ENCODE measurements at places on chromosomes 6 and 20.

GRCh38 chr6:106858653-106859092 is 115.9 kb downstream of the CD24 start:
- DNase-seq = no peak

- DNase-seq = no peak
Observed at GRCh38 chr6:54516321-54516720, 208.1 kb downstream of the TINAG start.

DNA sequence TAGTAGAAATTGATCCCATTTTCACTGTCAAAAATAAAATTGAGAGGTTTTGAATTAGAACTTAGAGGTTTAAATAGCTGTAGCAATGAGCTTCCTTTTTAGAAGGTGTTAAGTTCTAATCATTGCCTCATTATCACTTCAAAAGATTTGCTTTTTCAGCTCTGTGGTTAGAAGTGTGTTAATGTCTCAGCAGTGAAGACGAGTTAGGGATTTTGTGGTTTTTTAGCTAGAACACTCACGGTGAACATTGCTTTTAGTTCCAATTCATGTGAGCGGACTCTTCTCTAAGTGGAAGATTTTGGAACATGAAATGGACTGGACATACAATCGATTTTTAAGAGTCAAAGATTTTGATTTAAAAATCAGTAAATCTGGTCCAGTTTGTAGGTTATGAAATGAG is 12.7 kb upstream of the IFNGR1 start:
- no peak for DNase-seq

GRCh38 chr6:88378639-88379038 is 212.5 kb upstream of the CNR1 start:
- DNase-seq = no peak

GRCh38 chr6:40349901-40350746 is 237.0 kb downstream of the LRFN2 start:
- DNase-seq = no peak

- no peak for DNase-seq
Observed at GRCh38 chr6:156587071-156587470, 190.1 kb upstream of the ARID1B start.

DNA sequence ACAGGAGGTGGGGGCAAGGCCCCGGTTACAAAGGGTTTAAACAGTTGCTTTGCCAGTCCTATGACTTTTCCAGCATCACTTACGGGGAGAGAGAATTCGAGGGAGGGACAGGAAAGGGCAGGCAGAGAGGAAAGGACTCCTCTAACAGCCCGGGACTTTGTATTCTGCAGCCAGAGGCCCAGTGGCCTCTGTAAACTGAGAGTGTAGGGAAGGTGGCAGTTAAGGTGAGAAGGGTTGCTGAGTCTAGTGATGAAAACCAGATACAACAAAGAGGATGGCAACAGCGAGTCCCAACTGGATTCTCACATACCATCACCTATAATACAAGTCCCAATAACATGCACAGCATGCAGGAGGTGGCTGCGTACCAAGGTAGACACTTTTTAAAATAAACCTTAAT is 13.5 kb downstream of the PLAGL2 start:
- DNase-seq = no peak

DNA sequence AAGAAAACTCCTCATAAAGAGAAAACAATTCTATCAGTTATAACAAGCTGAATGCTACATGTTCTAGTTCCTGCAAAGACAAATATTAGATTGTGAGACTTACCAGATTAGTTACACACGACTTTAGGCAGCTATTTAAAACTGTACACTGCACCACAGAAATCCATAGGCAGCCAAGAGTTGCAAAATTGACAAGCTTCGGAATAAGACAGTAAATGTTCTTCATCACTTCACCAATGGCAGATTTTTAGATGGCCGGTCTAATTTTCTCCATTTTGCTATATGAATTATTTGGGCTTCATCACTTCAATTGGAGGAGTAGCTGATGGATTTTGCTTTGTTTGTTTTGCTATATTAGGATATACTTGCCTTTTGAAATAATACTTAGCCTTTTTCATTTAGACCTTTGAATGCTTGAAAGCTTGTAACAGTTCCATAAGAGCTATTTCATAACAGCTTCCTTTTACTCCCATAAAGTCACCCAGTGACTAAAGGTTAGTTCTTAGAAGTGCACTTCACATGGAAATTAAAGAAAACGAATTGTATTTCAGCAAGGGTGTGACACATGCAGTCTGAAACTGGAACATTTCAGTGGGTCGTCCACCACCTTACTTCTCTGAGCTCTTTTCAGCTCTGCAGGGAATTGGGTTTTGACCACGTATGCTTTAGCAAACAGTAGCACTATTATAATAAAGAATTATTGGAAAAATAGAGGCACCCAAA is at the start of gene ROS1:
ROS1 (minus strand) TSS at position 512 of the 723 bp plus-strand sequence; CDS start at position 226, 286 bp downstream.
- DNase-seq = no peak

GRCh38 chr20:48945840-48946514 is 24.5 kb downstream of the ARFGEF2 start:
- no peak for DNase-seq

- DNase-seq = no peak
Observed at GRCh38 chr6:25889877-25890853, 16.1 kb upstream of the SLC17A3 start.

- DNase-seq = no peak
Observed at GRCh38 chr20:49230561-49231133, 11.4 kb downstream of the DDX27 start.

- no peak for DNase-seq
Observed at GRCh38 chr6:54897462-54898189, 51.1 kb downstream of the FAM83B start.

DNA sequence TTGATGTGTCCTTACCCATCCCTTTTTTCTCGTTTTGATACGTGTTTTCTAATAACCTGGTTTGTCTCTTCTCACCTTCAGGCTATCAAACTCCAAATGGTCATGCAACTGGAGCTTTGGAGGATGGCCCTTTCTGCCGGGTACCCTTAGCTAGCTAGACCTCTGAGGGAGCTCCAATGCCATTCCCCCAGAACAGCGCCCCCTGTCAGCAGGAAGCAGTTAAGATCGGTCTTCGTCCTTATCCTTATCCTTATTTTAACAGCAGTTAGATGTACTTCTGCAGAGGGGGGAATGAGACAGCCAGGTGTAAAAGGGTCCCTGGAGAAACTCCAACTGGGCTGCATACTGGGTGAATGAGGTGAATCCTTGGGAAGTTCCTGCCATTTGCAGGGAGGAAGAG is 37.2 kb downstream of the SEL1L2 start:
- no peak for DNase-seq

DNA sequence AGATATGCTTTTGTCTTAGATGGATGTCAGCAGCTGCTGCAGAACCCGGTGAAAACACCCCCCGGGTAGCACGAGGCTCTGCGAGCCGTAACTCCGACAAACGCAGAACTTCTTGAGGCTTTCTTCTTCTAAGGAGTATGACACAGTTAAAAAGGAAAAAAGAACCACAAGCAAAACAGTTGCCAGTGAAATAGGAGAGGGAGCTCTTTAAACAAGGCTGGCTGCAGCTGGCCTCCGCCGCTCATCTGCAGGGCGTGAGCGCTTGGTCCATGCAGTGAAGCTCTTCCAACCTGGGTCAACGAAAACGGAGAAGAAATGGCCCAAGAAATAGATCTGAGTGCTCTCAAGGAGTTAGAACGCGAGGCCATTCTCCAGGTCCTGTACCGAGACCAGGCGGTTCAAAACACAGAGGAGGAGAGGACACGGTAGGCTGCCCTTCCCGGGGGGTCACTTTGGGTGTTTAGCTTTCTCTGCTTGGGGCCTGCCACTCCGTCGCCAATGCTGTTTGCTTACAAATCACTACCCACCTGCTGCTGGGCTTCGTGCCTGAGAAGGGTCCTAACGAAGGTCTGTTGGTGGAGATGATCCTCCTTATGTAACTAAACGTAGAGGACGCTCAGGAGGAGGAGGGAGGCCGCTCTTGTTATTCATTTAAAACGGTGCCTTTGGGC is 13.2 kb downstream of the SYTL3 start:
- peak; percentile 71 for DNase-seq

- DNase-seq = no peak
Observed at GRCh38 chr6:68226460-68226859, 408.6 kb upstream of the ADGRB3 start.

DNA sequence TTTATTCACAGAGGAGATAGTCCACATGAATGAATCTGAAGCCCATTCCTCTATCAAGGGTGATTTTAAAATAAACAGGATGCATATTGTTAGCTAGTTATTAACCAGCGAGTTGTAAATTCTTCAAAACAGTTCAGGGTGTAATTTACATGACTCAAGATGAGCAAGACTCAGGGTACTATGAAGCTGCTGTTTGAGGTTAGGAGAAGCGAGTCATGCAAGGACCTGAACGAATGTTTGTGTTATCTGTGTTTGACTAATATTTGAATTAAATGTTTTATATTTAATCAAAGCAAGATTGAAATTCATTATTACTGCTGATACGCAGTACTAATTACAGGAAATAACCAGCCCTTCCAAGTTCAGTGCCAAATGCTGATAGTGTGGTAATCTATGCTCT is 191.1 kb downstream of the SAMD5 start:
- DNase-seq = no peak

DNA sequence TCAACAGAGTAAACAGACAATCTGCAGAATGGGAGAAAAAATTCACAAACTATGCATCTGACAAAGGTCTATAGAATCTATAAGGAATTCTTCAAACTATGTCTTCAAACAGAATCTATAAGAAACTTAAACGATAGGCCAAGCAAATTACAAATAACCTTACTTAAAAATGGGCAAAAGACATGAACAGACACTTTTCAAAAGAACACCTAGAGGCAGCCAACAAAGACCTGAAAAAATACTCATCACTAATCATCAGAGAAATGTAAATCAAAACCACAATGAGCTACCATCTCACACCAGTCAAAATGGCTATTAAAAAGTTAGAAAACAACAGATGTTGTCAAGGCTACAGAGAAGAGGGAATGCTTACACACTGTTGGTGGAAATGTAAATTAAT is 81.3 kb downstream of the ID4 start:
- no peak for DNase-seq

- DNase-seq = no peak
Observed at GRCh38 chr6:157434349-157435033, 53.5 kb downstream of the ZDHHC14 start.

DNA sequence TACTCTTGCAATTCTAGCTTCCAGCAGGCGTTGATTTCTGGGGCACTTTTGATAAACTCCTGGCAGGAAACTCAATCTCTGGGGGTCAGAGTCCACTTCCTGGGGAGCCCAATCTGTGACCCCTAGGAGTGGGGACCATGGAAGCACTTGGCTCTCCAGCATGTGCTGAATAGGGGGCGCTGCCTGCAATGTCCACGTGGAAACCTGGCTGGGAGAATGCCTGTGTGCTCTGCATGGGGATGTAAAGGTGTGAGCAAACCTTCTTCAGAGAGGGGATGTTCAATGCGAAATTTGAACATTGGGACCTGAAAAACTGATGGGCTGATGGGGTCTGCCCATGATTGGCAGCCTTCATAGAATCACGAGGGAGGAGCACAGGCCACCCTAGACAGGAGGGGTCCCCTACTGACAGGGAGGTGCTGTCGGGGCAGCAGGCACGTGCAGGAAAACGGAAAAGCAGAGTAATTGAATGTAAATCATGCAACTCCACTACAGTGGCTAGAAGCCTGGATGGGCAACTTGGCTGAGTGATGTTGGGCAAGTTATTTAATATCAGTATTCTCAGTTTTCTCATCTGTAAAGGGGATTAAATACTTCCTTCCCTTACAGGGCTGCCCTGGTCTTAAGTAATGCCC is 47.8 kb downstream of the CEP43 start:
- no peak for DNase-seq

DNA sequence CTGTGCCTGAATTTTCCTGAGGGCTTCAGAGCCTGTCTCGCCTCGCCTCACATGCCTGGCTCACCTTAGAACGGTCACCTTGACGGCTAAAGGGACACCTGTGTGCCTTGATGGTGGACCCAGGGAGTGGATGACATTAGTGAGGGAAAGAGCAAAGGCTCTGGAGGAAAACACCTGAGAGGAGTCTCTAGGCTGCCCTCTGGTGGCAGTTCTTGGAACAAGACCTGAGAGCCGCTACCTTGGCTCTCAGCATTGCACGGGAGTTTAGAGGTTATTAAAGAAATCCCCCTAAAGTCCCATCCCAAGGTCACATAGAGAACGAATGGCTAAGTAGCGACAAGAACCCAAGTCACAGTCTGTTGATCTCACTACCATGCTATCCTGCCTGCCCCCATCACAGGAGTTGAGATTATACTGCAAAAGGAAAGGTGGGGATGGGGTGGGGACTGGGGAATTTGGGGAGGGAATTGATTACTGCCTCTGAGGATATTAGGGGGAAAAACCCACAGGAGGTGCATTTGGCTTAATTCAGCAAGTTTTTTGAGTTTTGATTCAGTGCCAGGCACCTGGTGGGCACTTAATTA is 7.9 kb upstream of the CDSN start:
- DNase-seq = no peak

DNA sequence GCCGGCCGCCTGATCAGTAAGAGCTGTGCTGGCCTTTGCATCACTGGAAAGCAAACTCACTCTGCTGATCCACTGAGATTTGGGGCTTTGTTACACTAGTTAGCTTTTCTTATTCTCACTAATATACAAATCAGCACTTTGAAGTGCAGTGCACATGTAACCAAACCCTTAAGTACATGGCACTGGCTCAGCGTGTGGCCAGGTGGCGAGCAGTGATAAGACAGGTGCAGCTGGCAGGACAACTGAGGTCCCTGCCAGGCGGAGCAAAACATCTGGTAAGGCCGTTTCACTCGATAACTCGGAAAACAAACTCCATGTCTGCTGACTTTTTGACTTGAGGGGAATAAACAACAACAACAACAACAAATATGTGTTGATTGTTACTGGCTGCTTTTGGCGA is 11.0 kb downstream of the GFRA4 start:
- no peak for DNase-seq

DNA sequence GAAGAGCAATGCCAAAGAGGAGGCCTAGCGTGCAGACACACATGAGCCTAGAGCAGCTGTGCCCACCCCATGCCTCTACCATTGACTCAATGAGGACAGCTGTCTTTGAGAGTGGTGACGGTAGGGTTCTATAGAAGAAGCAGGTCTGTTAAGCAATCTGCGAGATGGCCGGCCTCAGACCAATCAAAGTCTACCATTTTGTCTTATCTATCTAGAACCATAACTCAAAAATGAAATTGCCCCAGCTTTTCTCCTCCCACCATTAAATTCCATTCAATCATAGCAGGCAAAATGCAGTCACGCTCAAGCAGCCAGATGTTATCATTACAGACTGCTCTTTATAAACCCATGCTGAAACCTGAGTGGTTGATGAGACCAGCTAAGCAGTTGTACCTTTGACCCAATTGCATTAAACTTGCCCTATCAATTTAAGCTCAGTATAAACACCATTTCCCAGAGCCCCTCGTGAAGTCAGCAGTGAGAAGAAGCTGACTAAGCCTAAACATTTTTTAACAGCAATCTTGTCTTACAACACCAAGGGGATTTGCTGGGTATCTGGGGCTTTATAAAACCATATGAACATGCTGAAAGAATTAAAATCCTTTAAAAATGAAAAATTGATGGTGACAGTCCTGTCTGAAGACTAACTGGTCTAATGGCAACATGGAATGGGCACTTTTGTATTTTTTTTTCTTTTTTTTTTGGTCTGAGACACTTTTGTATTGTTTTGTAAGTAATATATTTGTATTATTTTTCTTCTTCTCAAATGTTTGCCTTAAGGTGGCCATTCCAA is 57.5 kb downstream of the FOXC1 start:
- DNase-seq = no peak
